ENCODE measurements at places on chromosomes 6 and 20.

GRCh38 chr6:28090917-28091586, 10.7 kb downstream of the ZNF165 start:
- no peak for DNase-seq

GRCh38 chr20:33110147-33110825, 30.8 kb downstream of the BPIFB4 start:
- no peak for DNase-seq

- DNase-seq, result no peak
Observed at GRCh38 chr6:39778581-39779255, 13.5 kb upstream of the DAAM2 start.

DNA sequence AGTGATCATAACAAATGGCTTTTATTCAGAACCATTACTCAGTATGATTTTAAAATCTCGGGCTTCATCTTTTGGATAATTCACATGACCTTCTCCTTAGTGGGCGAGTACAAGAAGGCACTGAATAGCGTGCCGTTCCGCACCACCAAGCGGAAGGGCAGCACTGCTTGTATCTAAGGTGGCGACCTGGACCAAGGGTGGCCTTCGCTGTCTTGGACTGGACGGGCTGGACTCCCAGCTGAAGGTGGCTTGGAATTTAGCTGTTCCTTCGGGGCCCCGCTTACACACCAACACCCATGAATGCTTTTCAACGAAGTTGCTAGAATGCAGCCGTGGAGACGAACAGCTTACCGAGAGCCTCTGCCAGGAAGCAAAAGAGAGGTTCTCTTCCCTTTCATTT, 168.6 kb upstream of the AGPAT4 start:
- no peak for DNase-seq

DNA sequence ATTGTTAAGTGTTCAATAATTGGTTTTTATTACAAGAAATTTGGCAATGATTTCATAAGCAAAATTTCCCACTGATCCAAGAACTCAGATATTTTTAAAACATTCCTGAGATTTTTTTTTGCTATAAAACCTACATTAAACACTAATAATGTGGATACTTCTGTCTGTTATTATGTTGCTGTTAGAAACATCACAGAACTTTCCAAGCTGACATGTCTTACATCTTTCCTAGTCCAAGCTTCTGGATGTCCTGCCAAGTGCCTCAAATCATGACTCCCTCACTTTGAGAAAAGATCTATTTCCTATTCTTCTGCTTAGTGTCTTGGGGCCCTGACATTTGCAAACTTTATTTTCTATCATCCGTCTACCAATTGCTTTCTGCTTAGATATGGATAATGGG, 110.8 kb downstream of the RFPL4B start:
- DNase-seq, result no peak

- no peak for DNase-seq
Observed at GRCh38 chr6:158441716-158442215, 118.1 kb upstream of the TMEM181 start.

DNA sequence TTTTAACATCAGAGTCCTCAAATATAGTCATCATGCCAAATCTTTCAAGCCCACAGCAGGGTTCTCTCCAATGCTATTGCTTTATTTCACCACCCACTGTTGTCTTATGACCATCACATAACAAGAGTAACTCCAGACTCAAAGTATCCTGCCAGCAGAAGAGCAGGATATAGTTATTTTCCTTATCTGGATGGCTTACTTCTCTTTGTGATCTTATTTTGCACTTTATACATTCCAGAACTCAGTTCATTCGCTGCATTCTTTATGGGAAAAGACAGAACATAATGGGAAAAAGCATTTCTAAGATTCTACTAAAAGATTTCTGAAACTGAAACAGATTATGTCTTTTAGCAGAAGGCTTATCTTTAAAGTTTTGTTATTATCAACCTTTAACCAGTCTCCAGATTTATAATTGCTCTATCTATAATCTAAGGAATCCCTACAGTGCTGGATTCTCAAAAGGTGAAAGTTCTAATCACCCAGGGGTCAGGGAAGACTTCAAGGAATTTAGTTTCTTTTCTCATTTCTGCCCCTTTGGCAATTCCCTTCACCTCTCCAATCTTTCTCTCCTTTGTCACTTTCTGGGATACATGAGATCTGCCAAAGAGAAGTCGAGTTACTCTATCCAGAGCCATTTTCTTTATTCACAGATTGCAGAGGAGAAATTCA, 190.4 kb downstream of the TPBG start:
- no peak for DNase-seq
